Psoas muscle (tissue), 8 donors: ENCODE measurements at places on chromosomes 1 and 21. TPM values are rescaled to one million over a fixed set of nuclear protein-coding genes. Genes with fewer than 3 reads are reported as not detected.

ZNF593OS gene
- total RNA-seq, result 2.2 TPM

DNA sequence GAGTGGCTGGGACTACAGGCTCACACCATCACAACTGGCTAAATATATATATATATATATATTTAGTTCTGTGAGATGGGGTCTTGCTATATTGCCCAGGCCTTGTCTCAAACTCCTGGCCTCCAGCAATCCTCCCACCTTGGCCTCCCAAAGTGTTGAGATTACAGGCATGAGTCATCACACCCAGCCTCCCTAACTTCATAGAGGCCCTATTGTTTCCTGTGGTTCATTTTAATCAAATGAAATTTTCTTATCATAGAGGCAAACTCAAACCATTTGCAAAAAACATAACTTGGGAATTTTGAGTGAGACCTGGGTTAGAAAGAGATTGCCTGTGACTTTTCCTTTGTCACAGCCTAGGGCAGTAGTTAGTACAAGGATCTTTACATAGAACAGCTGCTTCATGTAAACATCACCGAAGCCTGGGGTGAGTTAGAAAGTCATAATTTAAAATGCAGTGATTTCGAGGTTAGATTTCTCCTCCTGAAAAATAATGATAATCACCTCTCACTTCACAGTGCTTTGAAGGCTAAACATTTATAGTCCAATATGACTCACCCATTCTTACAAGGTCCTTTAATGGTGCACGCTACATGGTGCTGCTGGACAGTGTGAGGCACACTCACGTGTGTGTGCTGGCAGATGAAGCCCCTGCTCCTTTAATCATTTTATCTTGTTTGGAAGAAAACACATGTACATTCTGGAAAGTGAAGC lies 188.9 kb downstream of the RHOU start:
- no peak for DNase-seq

DNA sequence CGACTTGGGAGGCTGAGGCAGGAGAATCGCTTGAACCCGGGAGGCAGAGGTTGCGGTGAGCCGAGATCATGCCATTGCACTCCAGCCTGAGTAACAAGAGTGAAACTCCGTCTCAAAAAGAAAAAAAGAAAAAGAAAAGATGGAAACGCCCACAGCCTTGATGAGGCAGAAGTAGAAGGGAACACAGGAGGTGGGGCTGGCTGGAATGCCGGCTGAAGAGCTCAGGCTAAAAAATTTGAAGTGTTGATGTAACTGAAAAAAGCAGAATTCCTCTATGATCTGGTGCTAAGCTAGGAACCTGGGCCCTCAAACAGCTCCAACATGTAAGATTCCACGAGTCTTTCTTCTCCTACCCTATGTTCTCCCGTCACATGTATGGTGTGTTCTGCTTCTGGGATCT lies 53.6 kb downstream of the SLC66A1 start:
- DNase-seq, result no peak

DNA sequence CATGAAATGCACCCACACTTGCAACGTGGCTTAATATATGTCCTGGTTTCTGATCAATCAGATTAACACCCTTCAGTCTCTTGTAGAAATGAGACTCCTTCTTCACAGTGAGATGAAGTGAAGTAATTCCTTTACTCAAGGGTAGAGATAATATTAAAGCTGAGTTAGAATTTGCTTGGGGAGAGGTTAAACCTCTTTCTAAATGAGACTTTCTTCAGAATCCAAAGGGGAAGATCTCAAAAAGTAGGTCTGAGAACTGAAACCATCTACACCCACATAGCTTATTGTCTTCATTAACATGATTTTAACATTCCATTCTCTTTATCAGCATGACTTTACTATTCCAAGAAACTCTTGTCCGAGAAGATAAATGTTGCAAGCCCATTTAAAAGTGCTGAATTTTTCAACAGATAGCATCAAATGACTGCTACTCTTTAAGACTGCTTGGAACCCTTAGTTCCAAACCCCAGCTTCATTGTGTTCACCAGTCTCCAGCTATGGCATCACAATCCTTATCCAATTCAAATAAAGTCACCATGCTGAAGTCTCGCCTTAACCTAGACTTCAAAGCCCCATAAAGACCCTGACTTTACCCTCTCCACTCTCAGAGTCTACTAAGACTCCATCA lies 19.2 kb upstream of the TRAF3IP3 start:
- DNase-seq, result no peak

DNA sequence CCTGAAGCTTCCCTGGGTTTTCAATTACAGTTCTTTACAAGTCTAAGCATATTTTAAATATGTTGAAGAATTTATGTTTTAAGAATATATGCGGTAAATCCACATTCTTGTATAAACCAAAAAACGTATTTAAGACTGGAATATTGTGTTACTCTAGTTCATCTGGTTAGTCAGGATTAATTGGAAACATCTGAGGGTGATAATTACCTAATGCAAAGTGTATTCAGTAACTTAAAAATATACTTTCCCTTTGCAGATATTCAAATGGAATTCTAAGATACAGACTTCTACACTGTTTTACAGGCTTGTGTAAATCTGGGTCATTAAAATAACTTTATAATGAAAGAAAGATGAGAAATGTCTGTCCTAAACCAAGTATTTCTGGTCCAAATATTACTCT lies 302.0 kb downstream of the VAV3 start:
- no peak for DNase-seq

- no peak for DNase-seq
Measured at GRCh38 chr1:189693140-189693539, 784.5 kb downstream of the BRINP3 start.
